Body of pancreas (tissue), 4 donors: ENCODE measurements at places on chromosomes 7 and 10.

DNA sequence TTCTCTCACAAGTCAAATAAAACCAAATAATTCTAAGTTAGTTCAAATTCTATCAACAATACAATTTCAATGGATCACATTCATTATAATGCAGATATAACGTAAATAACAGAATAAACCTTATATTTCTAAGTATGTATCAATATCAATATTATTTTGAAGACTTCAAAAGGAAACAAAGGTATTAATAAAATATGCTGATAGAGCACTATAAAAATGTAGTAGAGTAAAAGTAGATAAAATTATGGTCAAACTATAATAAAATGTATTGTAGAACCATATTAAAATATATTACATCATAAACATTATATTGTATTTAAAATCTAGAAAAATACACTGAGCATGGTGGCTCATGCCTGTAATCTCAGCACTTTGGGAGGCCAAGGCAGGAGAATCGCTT is 23.5 kb upstream of the NRCAM start:
- no peak for DNase-seq

DNA sequence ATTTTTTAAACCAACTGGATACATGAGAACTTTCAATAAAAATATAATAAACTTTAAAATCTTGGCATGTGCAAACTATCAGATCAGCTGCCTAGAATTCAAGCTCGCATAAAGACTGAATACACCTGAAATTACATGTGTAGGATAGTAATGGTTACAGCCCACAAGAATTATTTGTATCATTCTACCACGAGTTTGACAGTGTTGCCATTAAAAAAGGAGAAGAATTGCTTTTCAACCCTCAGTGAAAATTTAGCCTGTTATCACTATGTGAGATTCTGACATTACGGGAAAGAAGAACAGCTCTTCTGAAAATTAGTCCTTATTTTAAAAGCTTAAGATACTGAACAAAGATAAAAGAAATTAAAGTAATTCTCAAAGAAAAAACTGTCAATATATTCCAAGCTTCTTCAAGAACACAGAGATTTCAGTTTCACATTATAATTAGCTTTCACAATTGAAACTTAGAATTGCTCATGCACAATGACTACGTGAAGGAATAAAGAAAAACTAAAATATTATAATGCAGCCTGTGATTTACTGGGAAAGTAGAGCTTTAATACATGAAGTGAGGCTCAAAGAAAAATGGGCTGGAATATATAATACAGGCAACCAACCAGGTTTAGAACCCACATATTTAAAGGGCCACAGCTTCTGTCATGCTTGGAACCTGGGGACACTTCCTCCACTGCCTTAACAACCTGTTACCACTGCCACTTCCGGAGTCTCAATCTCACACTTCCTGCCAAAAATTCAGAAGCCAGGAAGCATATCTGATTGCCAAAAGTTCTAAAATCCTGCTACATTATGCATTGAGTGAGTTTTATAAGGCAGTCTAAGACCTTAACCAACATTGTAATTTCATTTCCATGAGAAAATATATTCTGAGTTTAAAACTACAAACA is 23.2 kb downstream of the TPK1 start:
- no peak for DNase-seq

- DNase-seq = no peak
These were observed 40.0 kb upstream of the PFKFB3 start for GRCh38 chr10:6162589-6163356.

GRCh38 chr7:22248111-22248809 is 108.7 kb downstream of the RAPGEF5 start:
- no peak for DNase-seq

- no peak for DNase-seq
These were observed 233.6 kb downstream of the BAMBI start for GRCh38 chr10:28910956-28911355.

DNA sequence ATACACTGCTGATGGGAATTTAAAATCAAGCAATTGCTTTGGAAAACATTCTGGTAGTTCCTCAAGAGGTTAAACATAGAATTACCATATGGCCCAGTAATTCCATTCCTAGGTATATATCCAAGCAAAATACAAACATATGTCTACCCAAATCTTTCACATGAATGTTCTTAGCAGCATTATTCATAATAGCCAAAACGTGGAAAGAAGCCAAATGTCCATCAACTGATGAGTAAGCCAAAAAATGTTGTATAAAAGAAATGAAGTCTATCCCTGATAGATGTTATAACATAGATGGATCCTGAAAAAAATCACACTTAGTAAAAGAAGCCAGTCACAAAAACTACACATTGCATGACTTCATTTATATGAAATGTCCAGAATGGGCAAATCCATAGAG is 893.0 kb downstream of the SORCS3 start:
- DNase-seq = no peak

DNA sequence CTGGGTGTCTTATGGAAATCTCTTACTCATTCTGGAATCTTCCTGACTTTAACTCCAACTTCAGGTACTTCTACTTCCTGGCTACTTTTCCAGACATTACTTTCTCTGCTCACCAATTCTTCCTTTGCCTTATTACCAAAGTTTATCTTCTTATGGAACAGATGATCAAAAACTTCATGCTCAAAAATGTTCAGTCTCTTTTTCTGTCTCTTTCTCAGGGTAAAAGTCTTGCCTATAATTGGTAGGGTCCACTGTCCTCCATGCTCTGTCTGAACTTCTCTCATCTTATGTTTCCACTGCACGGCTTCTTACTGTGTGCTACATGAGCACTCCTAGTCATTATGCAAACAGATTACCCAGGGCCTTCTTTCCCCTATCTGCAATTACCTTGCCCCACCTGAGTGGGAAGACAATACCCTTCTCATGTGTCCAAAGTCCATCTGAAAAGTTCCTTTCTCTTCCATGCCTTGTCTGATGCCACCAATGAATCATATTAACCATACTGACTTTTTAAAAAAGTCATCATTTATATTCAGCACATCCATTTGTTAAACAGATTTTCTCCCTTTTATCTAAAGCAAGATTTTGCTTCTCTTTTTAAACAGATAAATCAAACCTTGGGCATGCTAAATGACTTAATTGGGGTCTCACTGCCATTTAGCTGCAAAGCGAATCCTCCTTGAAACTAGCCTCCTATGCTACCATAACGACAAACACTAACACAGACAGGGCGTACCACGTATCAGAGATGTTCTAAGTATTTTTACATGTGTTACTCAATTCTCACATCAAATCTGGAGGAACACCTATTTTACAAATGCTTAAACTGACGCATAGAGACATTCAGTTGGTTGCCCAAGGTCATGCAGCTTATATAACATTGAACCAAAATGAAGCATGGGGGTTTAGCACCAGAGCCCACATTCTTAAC is 48.8 kb downstream of the SEMA3C start:
- DNase-seq = no peak

GRCh38 chr10:62760401-62760800 is 44.1 kb upstream of the ADO start:
- DNase-seq = no peak

GRCh38 chr10:51770709-51771108 is 71.3 kb upstream of the CSTF2T start:
- no peak for DNase-seq

GRCh38 chr7:1806354-1806753 is 136.3 kb downstream of the ELFN1 start:
- no peak for DNase-seq

- DNase-seq = no peak
These were observed 31.6 kb downstream of the RHEB start for GRCh38 chr7:151488096-151488495.

- DNase-seq = no peak
These were observed 245.8 kb downstream of the FRMD4A start for GRCh38 chr10:14084875-14085274.

- DNase-seq = no peak
These were observed 27.1 kb upstream of the SEMA3C start for GRCh38 chr7:80945976-80946375.

- DNase-seq = no peak
These were observed 9.8 kb downstream of the ATP6V1F start for GRCh38 chr7:128872394-128872824.

- DNase-seq = no peak
These were observed 128.6 kb downstream of the ADCY1 start for GRCh38 chr7:45702751-45703150.

- DNase-seq = no peak
These were observed 150.0 kb upstream of the NEBL start for GRCh38 chr10:21047096-21047495.

DNA sequence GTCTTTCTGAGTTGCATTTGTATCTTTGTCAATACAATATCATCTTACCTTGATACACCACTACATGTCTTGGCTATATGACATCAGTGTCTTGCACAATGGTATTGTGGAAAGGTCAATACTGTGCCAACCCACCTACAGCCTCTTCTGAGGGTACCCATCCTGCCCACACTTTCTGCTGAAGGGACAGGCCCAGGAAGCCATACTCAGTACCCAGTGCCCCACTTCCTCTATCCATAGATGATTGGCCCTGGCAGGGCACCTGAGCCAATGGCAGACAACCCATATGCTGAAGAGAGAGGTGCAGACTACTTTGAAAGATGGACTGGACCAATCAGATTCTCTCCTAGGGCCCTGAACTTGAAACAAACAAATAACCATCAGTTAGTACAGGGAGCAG is 152.0 kb upstream of the ADO start:
- no peak for DNase-seq

DNA sequence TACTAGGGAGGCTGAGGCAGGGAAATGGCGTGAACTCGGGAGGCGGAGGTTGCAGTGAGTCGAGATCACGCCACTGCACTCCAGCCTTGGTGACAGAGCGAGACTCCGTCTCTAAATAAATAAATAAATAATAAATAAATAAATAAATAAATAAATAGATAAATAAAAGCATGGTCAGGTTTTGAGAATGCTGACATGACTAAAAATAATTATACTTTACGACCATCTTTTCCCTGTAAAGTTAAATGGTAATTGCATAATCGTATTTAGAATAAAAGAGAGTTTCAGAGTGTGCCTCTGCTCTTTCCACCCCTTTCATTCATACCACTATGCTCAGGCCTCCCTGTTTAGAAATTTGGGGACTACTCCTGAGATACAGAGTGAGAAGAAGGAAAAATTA is 326.5 kb downstream of the CNTNAP2 start:
- DNase-seq = no peak

DNA sequence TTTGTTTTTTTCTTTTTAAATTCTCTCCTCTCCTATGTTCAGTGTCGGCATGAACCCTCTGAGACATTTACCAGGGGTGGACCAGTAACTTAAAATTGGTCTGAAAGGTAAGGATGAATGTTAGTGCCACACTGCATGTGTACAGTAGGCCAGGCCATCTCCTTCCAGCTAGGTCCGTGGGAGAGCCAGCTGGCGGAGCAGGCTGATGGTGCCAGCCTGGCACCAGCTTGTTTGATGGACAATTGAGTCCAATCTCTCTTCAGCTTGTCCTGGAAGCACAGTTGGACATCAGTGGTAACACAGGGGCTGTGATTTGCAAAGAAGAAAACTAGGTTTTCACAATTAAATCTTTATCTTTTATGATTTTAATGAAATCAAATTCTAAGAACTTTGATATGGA is 136.5 kb downstream of the CNNM2 start:
- DNase-seq = no peak

DNA sequence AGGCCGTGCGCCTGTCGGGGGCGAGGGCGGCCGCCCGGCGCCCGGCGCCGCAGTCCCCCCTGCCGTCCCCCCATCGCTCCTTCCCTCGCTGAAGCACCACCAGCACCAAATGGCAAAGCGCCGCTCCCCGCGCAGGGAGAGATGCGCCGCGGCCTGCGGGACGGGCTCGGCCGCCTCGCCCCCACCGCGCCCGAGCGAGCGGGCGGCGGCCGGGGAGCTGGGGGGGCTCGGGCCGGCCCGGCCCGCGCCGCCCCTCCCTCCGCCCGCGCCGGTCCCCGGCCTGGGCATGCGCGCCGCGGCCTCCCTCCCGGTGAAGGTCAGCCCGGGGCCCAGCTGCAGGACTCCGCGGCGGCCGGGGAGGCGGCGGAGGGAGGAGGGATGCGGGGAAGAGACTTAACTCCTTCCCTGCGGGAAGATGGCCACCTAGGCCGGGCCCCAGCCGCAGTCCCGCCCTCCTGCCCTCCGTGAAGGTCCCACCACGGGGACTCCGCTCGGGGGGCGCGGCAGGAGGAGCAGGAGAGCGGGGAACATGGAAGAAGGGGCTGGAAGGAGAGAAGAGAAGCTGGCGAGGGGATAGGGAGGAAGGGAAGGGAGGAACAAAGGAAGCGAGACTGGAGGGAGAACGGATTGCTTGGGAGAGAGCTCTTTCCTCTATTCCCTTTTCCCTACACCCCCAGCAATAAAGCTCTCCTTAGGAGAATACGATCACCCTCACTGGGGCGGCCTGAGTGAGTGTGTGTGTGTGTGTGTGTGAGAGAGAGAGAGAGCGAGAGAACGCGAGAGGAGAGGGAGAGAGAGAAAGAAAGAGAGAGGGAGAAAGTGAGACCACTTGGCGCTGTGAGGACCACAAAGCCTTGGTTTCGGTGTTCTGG is 3.4 kb upstream of the SMARCD3 start:
- peak; percentile 72 for DNase-seq

DNA sequence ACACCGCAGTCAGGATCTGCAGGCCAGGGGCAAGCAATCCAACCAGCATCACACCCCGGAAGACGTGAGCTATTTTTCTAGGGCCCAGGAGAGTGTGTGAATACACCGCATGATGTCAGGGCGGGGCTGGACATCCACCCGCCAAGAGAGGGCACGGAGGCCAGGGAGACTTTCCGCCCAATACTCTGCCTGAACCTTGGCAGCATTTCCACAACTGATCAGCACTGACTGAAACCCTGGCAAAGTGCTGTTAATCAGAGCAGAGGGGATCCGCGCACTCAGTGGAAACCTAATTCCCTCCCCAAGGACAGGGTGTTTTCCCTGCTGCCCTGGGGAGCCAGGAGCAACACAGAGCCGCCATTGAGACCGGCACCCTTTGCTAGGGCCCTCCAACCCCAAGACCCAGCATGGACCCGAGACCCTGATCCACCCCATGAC is 8.2 kb downstream of the MAD1L1 start:
- DNase-seq = no peak
